Activated CD4-positive, alpha-beta T cell treated with anti-CD3 and anti-CD28 coated beads, Interleukin-2, amount 10 ng/mL, durations not matched to agents 7 days and 5 days (primary cell): ENCODE measurements at places on chromosomes 1 and 21. TPM values are rescaled to one million over a fixed set of nuclear protein-coding genes. Genes with fewer than 3 reads are reported as not detected.

KRTAP11-1 gene
- not detected for total RNA-seq

C1QB gene
- not detected for total RNA-seq

AADACL4 gene
- not detected for total RNA-seq

FBLIM1 gene
- 0.12 TPM for total RNA-seq

EXO5 gene
- 16.8 TPM for total RNA-seq

ARHGEF16 gene
- not detected for total RNA-seq

CDK18 gene
- total RNA-seq: 3.5 TPM

SMIM1 gene
- total RNA-seq: 0.71 TPM

CFHR1 gene
- total RNA-seq: not detected

RGS21 gene
- total RNA-seq: not detected

SPRR1A gene
- total RNA-seq: not detected
